ENCODE measurements at places on chromosomes 5 and 9.

GRCh38 chr5:150179019-150179620, 10.7 kb upstream of the SLC6A7 start:
- no peak for DNase-seq

GRCh38 chr5:97157689-97158088, 15.3 kb upstream of the LIX1 start:
- no peak for DNase-seq

- no peak for DNase-seq
Measured at GRCh38 chr9:127758843-127759242, 19.6 kb downstream of the SH2D3C start.

DNA sequence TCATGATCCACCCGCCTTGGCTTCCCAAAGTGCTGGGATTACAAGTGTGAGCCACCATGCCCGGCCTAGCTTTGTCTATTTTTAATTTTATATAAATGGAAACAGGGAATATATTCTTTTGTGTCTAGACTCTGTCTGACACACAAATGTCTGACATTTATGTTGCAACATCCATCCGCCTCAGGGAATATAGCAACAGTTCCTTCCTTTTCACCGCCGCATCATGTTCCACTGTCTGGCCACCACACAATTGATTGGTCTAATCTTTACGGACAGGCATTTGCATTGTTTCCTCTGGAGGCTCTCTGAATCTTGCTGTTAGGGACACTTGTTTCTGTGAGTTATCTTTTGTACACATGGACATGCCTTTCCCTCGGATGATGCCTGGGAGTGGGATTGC, 20.1 kb upstream of the TBC1D9B start:
- no peak for DNase-seq

- no peak for DNase-seq
Measured at GRCh38 chr9:93540305-93540704, 36.1 kb upstream of the PHF2 start.

- DNase-seq = no peak
Measured at GRCh38 chr9:110465190-110465589, 114.4 kb downstream of the SVEP1 start.

GRCh38 chr5:135481387-135481786, 29.2 kb upstream of the TIFAB start:
- no peak for DNase-seq

GRCh38 chr5:27523629-27524028, 485.2 kb upstream of the CDH9 start:
- DNase-seq = no peak

DNA sequence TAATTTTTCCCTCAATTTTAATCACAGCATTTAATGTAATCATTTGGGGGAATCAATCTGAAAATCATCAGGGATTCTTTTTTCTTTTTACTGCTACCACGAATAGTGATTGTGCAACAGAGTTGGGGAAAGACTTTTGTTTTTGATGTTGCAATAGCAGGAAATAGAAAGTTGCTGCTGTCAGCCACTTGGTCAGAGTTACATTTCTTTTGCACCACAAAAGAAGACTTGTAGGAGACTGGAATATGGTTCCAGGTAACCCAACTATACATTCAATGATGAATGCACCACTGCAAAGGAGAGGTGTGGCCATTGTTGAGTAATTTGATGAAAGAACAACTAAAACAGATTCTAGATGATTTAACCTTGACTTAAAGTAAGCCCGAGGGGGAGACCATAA, 46.3 kb upstream of the PALM2AKAP2 start:
- peak; percentile 58 for DNase-seq

- DNase-seq = peak; percentile 66
Measured at GRCh38 chr5:113806250-113806649, 292.8 kb downstream of the YTHDC2 start.

DNA sequence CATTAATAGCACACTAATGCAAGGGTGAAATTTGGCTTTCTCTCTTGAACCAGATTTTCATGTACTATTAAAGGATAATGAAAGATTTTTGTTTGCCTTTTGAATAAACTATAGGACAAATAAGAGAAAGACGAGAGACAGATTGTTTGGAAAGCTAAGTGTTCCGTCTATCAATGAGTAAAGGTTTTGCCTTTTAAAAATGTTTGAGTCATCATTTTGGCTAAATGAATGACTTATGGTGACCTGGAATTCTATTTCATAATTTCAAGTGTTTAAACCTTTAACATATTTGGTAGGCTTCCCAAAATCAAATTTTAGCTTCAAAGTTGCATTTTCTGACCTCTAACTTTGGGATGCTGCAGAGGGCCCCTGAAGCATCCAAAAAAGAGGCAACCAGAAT, 145.2 kb downstream of the SLC25A46 start:
- peak; percentile 37 for DNase-seq

GRCh38 chr5:137933491-137933911, 44.2 kb downstream of the PKD2L2 start:
- DNase-seq = peak; percentile 47

DNA sequence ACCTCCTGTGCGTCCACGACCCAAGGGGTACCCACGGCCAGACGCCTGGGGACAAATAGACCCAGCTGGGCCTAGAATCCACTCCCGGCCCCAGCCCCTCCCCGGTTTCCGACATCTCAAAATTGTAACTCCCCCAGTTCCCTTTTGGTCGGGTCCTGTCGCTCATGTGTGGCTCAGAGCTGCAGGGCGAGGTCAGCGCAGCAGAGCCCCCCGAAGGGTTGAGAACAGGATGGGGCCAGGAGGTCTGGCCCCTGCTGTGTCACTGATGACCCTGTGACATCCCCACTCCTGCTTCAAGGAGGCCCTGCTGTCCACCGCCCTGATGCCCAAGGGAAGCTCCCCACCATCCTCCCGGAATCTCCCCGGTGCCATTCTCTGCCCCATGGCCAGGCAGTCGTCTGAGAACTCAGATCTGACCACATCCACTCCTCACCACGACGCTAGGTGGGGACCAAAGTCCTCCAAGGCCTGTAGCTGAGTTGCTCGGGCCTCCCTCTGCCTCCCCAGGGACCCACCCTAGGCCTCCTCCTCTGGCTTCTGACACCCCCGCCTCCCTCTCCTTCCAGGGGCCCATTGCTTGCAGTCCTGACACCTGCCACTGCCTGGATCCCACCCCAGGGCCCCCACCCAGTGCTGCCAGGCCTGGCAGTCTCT, 3.9 kb downstream of the SLC9A3 start:
- no peak for DNase-seq

DNA sequence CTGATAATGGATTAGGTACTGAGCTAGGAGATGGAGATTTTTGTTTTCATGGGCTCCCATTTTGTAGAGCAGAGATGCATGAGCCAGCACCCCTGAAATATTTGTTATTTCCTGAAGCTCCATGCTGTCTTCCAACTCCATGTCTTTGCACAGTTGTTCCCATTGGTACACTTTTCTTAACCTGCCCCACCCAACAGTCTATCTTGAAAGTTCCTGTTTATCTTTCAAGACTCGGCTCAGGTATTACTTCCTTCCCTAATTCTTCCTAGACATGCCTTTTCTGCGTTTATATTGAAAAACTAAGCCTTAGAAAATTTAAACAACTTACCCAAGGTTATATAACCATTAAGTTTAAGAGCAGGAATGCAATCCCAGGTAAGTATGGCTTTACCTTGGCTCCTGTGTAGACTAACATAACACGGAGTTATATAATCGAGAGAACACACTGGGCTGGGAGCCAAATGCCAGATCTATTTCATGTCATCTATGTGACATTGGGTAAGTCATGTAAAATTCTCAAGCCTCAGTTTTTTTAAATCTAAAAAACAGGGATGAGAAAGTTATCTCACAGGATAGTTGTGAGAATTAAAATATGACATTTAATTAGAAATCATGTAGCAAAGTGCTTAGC, 67.4 kb downstream of the LIX1 start:
- no peak for DNase-seq

GRCh38 chr5:123719004-123719403, 207.0 kb downstream of the CSNK1G3 start:
- no peak for DNase-seq

DNA sequence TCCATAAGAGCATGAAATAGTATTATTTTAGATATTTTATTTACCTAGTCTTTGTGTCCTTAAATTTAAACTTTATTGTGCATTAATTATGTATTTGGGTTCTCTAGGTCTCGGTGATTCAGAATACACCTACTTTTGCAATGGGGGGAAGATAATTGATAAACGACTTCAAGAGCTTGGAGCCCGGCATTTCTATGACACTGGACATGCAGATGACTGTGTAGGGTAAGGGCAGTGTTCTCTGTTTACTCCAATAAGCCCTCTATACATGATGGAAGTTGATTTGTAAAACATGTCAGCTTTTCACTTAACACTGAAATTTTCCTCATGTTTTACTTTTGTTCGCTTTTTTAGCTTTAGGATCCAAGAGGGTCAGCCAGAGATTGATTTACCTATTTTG, 6.2 kb downstream of the MTRR start:
- DNase-seq = no peak

DNA sequence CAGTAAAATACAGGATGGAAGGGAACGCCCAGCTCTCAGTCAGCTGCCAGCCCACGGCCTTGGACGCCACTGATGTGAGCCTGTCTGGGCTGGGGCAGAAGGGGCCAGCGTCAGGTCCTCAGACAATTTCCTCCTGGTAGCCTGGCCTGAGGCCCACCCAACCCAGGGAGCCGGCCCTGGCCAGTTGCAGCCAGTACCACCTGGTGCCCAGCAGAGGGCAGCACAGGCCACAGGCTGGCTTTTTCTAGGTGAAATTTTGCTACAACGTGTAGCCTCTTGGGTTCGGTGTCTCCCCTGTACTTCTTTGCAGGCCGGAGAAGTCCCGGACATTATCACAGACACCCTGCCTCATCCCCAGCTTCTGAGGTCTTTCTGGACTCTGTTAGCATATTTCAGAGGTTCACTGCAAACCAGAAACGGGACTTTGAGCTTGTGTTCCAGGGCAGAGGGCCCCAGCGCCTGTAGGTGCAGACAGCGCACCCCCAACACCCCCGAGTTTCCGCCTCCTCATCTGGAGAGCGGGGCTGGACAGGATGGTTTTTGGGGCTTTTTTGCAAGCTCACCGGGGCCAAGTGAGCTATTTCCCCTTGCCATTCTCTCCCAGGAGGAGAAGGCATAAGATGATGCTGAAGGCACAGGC, 45.9 kb upstream of the KCNMB1 start:
- peak; percentile 4 for DNase-seq

DNA sequence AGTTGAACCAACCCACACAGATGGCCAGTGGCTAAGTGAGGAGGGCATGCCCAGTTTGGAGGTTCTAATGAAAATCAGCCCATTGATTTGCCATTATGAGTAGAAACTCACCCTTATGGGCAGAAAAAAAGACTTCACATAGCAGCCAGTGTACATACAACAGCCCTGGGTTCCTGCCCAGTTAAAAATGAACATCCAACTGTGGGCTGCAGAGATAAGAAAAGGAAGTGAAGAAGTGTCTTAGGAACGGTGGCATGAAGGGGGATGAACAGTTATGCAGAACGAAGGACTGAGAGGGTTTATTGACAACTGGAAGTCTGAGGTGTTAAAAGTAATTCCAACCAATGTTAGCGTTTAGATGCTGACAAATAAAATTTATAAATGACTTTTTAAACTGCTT, 118.4 kb downstream of the MARCHF3 start:
- DNase-seq = no peak

DNA sequence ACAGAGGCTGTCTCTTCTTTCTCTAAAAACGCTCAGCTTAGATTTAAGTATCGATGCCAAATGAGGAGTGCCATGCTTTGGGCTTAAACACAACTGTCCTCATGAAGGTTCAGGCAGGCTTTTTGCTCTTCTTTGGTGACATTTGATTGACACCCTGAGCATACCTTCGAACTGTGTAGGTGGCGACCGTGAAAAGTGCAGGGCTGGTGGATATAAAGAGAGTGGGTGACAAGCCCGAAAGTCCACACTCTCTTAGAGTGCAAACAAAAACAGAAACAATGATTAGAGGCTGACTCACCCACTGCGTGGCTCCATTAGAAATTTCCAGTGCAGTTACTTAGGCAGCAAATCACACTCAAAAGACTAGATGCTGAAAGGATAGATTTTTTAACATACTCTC, 141.7 kb downstream of the SYK start:
- no peak for DNase-seq

- peak; percentile 89 for DNase-seq
Measured at GRCh38 chr5:172777881-172778814, 7.2 kb upstream of the DUSP1 start.

All from astrocyte (in vitro differentiated cells and primary cell).